ENCODE measurements at places on chromosomes 16 and 17.

- ATAC-seq, result no peak
- no peaks in the 10 kb centered on the region for H3K4me1 ChIP-seq
- no peak overlapping the region for H3K4me3 ChIP-seq
- H3K36me3 ChIP-seq, result no peaks in the 10 kb centered on the region
Observed at GRCh38 chr16:22970209-22970865, 156.4 kb downstream of the HS3ST2 start.

DNA sequence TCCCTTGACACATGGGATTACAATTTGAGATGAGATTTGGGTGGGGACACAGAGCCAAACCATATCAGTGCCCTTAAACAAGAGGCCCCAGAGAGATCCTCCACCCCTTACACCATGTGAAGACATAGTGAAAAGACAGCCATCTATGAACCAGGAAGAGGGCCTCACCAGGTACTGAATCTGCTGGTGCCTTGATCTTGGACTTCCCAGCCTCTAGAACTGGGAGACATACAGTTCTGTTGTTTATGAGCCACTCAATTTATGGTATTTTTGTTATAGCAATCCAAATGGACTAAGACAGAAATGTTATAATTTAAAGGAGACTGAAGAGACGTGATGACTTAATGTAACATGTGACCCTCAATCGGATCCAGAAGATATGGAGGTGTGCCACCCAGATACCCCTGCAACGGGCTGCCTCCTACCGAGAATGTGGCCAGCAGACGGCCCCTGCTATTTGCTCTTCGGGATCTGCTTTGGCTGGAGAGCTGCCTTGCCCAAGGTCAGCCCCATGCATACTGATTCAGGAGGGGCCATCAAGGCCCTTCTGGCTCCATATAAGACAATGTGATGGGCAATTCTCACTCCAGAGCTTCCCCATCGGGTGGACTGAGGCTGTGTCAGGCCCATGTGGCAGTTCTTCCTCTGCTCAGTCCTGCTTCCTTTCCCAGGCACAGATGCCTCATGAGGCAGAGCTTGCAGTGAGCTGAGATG is 80.6 kb downstream of the NETO2 start:
- H3K36me3 ChIP-seq, result no peaks in the 10 kb centered on the region
- H3K4me3 ChIP-seq, result no peak overlapping the region

- no peaks in the 10 kb centered on the region for H3K27me3 ChIP-seq
- no peak overlapping the region for H3K27ac ChIP-seq
- no peak overlapping the region for H3K4me3 ChIP-seq
- no peaks in the 10 kb centered on the region for H3K36me3 ChIP-seq
- no peaks in the 10 kb centered on the region for H3K4me1 ChIP-seq
Observed at GRCh38 chr17:41284546-41284945, 9.0 kb downstream of the KRTAP9-7 start.

GRCh38 chr17:55622547-55622946 is 100.1 kb downstream of the TMEM100 start:
- H3K4me1 ChIP-seq, result peaks cover 5% of the 10 kb centered on the region
- H3K4me3 ChIP-seq, result no peak overlapping the region
- H3K27me3 ChIP-seq, result peaks cover 29% of the 10 kb centered on the region
